OCI-M1 (cell line): ENCODE measurements at places on chromosomes 2 and 18.
A peak's percentile ranks its signal among the peaks of the same experiment; 100 is the strongest.

- no peak for DNase-seq
Observed at GRCh38 chr2:134558208-134558830, 160.5 kb downstream of the TMEM163 start.

DNA sequence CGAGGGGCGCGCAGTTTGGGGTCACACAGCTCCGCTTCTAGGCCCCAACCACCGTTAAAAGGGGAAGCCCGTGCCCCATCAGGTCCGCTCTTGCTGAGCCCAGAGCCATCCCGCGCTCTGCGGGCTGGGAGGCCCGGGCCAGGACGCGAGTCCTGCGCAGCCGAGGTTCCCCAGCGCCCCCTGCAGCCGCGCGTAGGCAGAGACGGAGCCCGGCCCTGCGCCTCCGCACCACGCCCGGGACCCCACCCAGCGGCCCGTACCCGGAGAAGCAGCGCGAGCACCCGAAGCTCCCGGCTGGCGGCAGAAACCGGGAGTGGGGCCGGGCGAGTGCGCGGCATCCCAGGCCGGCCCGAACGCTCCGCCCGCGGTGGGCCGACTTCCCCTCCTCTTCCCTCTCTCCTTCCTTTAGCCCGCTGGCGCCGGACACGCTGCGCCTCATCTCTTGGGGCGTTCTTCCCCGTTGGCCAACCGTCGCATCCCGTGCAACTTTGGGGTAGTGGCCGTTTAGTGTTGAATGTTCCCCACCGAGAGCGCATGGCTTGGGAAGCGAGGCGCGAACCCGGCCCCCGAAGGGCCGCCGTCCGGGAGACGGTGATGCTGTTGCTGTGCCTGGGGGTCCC, at the start of gene ITGA4:
ITGA4 (plus strand) TSS at position 266 of the 620 bp plus-strand sequence; CDS start at position 535, 269 bp downstream.
- peak; percentile 92 for DNase-seq

DNA sequence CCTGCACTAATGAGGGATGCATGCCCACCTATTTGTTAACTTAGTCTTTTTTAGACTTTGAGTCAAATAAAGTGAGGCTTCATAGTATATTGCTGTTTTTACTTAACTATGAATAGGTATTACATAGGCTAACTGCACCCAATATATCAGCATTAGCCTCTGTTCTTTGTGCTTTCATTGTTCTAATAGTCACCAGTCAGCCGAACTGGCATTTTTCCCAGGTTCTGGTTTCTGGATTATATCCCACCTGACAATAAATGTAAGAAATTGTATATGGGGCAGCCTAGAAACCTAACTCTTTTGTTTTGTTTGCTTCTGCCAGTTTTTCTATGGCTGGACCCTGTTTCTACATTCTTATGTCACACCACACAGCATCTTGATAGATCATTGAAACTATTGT, 1672.4 kb upstream of the LRRTM1 start:
- no peak for DNase-seq

- peak; percentile 6 for DNase-seq
Observed at GRCh38 chr18:34639687-34640086, 70.4 kb upstream of the DTNA start.

DNA sequence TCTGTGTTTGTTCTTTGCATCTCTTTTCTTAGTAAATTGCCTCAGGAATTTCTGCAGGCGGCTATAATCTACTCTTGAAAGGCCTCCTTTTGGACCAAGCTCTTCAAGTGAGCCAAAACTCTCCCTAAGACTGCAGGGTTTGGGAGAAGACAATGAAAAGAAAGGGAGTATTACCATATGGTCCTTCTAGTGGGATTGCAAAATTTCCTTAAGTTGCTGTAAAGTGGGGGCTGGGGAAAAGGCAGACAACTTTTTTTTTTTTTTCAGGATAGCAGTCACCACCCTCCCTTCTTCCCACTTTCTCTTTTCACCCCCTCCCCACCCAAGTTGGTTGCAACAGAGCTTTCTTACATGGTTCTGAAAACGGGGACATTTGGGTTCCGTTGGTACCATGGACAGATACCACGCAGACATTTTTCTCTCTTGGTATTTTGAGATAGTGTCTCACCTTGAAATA, 183.7 kb downstream of the FHOD3 start:
- no peak for DNase-seq

GRCh38 chr2:27071277-27071989, at the start of gene OST4:
OST4 (minus strand) TSS chr2:27071654.
- peak; percentile 97 for DNase-seq

- no peak for DNase-seq
Observed at GRCh38 chr2:70890469-70891065, 45.1 kb upstream of the ATP6V1B1 start.

GRCh38 chr2:129646107-129646506, 333.4 kb upstream of the RAB6C start:
- DNase-seq, result no peak

DNA sequence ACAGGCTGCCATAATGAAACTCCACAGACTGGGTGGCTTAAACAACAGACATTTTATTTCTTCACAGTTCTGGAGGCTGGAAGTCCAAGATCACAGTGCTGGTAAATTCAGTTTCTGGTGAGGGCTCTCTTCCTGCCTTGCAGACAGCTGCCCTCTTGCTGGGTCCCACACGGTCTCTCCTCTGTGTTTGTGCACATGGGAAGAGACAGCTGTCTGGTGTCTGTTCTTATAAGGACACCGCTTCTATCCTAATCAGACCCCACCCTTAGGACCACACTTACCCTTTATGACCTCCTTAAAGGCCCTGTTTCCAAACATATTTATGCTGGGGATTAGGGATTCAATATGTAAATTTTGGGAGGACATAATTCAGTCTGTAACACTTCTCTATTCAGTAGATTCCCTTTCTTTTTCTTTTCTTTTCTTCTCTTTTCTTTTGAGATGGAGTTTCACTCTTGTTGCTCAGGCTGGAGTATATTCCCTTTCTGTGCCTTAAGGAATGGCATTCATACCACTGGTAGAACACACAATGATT, 18.9 kb downstream of the CTIF start:
- DNase-seq, result no peak

DNA sequence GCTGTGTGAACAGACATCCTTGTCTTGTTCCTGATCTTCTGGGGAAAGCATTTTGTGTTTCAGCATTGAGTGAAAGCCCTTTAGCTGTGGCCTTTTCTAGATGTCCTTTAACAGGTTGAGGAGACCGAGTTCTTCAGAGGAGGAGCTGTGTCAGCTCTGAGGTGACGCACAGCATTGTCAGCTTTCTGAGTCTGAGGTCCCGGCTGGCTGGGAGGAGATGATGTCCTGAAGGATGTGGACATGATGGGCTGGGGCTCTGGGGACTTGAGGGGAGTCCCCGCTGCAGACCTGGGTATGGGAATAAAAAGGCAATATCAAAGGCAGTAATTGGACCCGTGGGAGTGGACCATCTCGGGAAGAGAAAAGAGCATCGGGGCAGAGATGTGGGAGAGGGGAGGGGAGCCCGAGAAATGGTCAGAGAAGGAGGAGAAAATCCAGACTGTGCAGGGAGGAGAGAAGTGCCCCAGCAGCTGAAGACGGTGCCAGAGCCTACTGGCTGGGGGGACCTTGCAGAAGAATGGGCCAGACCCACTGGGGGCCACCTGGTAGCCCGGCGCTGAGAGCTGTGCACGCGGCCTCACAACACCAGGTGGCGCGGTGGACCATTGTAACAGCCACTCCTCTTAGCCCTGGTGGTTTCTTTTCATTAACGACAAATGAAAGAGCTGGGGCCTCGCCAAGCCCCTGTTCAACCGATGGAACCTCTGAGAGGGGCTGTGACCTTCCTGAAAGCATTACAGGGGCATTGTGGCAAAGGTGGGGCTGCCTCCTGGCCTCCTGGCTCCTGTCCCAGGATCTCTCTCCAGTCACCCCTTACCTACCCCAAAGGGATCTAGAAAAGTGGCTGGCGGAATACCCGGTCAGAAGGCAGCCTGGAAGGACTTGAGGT, 61.6 kb downstream of the ST3GAL5 start:
- DNase-seq, result peak; percentile 74

- no peak for DNase-seq
Observed at GRCh38 chr2:16248571-16249105, 308.3 kb downstream of the MYCN start.

- DNase-seq, result no peak
Observed at GRCh38 chr2:241519669-241520068, 11.3 kb upstream of the STK25 start.

GRCh38 chr2:169005080-169005598, 26.0 kb downstream of the ABCB11 start:
- DNase-seq, result no peak

DNA sequence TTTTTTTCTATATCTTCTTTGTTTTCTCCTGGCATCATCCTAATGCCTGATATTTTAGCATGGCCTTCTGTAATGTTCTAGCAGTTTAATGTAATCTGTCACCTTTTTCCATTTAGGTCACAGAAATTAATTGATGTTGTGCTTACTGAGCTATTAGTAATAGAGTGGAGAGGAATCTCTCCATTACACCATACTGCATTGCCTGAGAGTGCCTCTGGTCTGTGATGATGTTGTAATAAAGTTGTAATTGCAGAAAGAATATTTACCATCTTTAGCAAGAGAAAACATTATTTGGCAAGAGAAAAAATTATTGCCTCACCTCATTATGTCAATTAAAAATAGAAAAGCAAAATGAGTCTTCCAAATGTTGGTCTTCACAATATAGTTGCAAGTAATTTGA, 213.2 kb downstream of the KCNJ3 start:
- DNase-seq, result no peak

GRCh38 chr2:25369876-25370275, 28.2 kb upstream of the DNMT3A start:
- DNase-seq, result no peak

- no peak for DNase-seq
Observed at GRCh38 chr2:29966266-29966665, 44.9 kb upstream of the ALK start.

- DNase-seq, result no peak
Observed at GRCh38 chr2:158191076-158191895, 89.6 kb downstream of the UPP2 start.

- DNase-seq, result peak; percentile 76
Observed at GRCh38 chr18:1663879-1664705, 759.4 kb downstream of the ADCYAP1 start.

DNA sequence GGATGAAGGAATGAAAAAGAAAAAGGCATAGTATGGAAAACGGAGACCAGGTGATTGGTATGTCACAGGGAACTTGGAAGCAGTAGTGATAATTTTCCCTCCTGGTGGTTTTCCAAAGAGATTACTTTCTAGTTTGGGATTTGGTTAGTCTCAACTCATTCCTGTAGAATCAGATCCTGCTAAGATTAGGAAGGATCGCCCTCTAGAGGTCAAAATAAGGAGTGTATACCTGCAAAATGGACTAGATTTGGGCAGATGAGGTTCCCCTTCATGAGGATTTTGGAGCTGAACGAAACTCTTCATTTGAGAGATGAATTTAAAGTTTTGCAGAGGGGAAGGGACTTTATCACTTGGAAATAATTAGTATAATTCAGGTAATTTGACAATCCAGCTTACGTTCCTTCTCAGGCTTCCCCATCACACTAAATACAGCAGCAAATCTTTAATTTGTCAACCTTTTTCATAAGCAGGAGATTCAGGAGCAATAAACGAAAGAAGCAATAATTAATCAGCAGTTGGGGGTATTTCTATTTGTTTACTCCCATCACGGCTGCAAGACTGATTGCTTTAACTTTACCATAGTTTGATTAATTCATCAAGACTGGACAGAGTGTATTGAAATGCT, 65.2 kb downstream of the CCDC195 start:
- DNase-seq, result peak; percentile 70

DNA sequence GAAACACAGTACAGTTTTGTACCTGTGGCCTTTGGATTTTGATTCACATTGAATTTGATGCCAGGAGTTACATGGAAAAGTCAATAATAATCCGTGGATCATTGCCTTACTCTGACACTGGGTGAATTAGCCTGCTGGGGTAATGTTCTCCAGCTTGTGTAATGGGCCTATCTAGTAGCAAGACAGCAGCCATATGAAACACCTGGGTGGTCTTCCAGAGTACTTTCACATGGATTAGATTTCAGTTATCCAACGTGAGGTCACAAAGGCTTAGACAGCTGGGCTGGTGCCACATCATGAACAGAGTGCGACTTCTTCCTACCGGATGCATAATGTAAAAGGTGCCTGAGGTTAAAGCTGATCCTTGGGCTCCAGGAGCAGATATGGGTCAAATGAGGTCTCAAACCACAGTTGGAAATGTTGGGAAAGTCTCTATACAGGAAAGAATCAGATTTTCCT, 486.8 kb downstream of the PARD3B start:
- DNase-seq, result no peak

GRCh38 chr2:128796321-128796720, 477.7 kb upstream of the HS6ST1 start:
- DNase-seq, result no peak

GRCh38 chr2:149594411-149594810, 6.8 kb upstream of the MMADHC start:
- no peak for DNase-seq

GRCh38 chr2:201833781-201834180, 27.4 kb downstream of the CDK15 start:
- DNase-seq, result no peak

DNA sequence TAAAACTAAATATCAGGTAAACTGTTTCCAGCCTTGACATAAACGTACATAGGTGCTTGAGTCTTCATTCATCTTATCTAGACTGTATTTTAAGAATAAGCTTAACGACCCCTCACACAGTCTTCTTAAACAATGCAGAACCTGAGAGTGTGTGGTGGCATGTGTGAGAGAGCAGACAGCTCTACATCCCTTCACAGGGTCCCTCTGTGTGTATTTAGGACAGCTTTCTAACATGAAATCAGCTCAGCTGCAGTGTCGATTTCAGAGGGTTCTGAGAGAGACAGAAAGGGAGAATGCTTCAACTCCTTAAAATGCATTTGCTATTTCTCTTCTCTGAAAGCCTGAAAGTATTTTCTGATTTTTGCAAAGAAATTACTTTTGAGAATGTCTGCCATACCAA, 185.2 kb downstream of the GRB14 start:
- no peak for DNase-seq

DNA sequence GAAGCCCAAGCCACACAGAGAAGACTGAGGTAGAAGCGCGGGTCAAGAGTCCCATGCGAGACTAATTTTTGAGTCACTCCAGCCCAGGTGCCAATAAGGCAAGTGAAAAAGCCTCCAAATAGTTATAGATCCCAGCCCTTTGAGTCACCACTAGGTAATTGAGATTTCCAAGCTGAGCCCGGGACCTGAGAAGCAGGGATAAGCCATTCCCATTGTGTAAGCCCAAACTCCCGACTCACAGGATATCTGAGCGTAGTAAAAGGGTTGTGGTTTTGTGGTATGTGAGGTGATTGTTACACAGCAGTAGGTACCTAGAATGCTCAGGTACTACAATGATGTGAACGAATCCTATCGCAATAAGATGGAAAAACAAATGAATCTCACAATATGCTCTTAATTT, 560.7 kb downstream of the DSC3 start:
- DNase-seq, result no peak

- no peak for DNase-seq
Observed at GRCh38 chr2:108547606-108548005, 13.3 kb downstream of the LIMS1 start.

- no peak for DNase-seq
Observed at GRCh38 chr2:151869291-151869690, 41.1 kb upstream of the ARL5A start.

DNA sequence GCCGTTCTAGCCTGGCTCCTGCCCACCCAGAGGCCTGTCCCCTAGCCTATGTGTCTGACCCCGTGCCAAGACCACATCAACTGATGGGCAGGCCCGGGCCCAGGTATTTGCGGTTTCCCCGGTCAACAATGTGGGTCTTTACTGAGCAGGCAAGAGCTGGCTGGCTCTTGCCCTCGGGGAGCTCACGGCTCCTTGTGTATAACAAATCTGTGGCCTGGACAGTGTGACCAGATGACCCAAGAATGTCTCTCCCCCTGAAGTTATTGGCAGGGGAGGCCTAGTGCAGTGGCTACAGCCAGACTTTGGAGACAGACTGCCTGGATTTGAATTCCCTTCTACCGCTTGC, 179.6 kb downstream of the KLHL29 start:
- no peak for DNase-seq
